ENCODE measurements at places on chromosomes 5 and 9. TPM values are rescaled to one million over a fixed set of nuclear protein-coding genes. Genes with fewer than 3 reads are reported as not detected.

DNA sequence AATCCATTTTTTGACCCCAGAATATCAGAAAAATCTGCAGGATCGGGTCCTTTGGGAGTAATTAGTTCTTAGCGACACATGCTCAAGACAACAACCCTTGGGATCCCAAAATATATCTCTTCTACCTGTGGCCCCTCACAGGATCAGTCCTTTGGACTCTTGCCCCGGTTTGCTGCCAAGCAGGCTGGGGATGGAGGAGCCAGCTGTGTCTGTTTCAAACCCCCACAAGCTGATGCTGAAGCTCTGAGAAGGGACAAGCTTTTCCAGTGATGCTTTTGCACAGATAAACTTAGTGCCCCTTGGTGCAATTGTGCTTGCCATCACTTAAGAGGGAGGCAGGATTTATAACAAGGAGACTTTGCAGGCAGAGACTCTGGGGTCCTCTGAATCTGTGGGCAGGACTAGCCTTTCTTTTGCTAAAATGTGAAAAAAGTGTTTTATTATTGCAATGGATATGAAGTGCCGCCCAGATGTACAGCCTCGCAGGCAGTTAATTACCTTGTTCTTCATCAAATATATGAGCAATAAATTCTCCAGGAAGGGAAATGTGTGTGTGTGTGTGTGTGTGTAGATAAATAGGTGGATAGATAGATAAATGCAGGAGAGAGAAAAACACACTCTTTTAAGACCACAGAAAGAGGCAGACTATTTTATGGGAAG lies 9.6 kb upstream of the LHX2 start:
- no peak for DNase-seq

- DNase-seq = no peak
Observed at GRCh38 chr9:21443849-21444625, 3.8 kb downstream of the IFNA1 start.

- DNase-seq = peak; percentile 88
Observed at GRCh38 chr5:134004626-134005416, at the start of gene VDAC1. Gene VDAC1, minus strand, starts transcription at chr5:134004975. Its CDS starts 11,963 bp downstream, at chr5:133993012.

- no peak for DNase-seq
Observed at GRCh38 chr5:54457094-54457862, 1.8 kb downstream of the HSPB3 start.

DNA sequence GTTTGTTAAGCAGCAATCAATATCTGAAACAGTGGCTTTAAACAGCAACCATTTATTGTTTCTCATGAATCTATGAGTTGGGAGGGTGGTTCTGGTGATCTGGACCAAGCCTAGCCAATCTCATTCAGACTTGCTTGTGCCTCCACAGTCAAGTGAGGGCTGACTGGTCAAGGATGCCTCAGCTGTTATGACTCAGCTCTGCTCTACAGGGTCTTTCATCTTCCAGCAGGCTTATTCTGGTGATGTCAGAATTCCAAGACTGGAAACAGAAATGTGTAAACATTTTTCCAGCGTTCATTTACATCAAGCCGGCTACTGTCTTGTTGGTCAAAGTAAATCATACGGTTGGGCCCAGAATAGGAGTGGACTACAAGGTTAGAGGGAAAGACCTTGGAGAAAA lies 2.5 kb upstream of the PIP5K1B start:
- DNase-seq = no peak

- DNase-seq = no peak
Observed at GRCh38 chr5:150461231-150461630, 11.7 kb upstream of the RPS14 start.

GRCh38 chr5:157271740-157272271 lies 5.9 kb downstream of the CYFIP2 start:
- DNase-seq = no peak

- no peak for DNase-seq
Observed at GRCh38 chr5:3105172-3105571, 353.7 kb upstream of the IRX2 start.

GRCh38 chr5:107518616-107519015 lies 152.1 kb downstream of the EFNA5 start:
- DNase-seq = no peak

GRCh38 chr9:90832261-90832660 lies 30.6 kb downstream of the SYK start:
- DNase-seq = no peak

DNA sequence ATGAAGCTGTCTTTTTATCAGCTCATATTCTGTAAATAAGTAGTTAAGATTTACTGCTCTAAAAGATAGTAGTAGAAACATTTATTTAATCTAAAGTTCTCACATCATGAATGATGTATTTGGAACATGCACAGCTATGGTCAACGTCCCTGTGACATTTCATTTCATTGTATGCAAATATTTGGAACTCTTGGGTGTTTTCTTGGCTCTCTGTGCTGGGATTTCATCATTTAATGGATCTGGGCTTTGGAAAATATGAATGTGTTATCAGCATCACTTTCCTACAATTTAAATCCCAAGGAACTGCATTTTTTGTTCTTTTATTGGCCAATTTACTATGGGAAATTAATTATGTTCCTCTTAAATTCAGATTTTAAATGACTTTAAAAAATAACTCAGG lies 462.9 kb downstream of the SEMA5A start:
- no peak for DNase-seq

GRCh38 chr9:68648971-68649370 lies 56.1 kb upstream of the PIP5K1B start:
- no peak for DNase-seq

GRCh38 chr9:4177970-4178758 lies 121.7 kb downstream of the GLIS3 start:
- no peak for DNase-seq

- DNase-seq = no peak
Observed at GRCh38 chr9:82601293-82601771, 461.6 kb downstream of the RASEF start.

GRCh38 chr5:53109443-53110127 lies at the start of gene MOCS2:
Gene MOCS2, minus strand, starts transcription at chr5:53109757. Its CDS starts 2,583 bp downstream, at chr5:53107174.
- peak; percentile 94 for DNase-seq

GRCh38 chr9:85208666-85209065 lies 533.1 kb downstream of the AGTPBP1 start:
- no peak for DNase-seq

GRCh38 chr9:96618209-96619123 lies 1.2 kb downstream of the CDC14B start:
- peak; percentile 77 for DNase-seq

- no peak for DNase-seq
Observed at GRCh38 chr5:139108063-139108824, 89.9 kb downstream of the SIL1 start.

- DNase-seq = no peak
Observed at GRCh38 chr5:152472083-152472482, 67.0 kb upstream of the NMUR2 start.

- DNase-seq = no peak
Observed at GRCh38 chr5:24381861-24382489, 262.8 kb downstream of the CDH10 start.

GRCh38 chr5:103801681-103802080 lies 239.1 kb upstream of the NUDT12 start:
- DNase-seq = no peak

DNA sequence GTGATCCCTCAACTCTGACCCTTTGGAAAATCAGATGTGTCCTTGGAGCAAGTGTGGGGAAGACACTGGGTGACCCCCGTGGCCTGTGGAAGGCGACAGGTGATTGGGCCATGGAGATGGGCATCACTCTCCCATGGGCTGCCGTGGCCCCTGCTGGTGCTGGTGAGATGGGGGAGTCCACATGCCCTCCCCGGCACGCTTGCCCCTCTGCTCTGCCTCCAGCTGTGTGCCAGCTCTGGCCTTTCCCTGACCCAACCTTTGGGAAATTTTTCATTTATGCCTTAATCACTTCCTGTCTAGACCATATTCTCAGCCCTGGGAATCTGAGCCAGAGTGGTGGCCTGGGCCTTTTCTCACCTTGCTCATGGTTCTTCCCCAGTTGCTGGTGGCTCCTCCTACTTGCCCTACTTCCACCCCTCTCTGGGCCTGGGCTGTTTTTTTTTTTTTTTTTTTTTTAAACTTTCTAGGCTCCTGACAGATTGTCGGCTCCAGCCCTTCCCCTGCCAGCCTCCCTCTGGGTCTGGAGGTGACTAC lies 56.6 kb downstream of the RGS3 start:
- DNase-seq = no peak

GRCh38 chr9:36318212-36318802 lies 60.1 kb upstream of the GNE start:
- no peak for DNase-seq

GRCh38 chr9:78207319-78207718 lies 28.6 kb upstream of the CEP78 start:
- DNase-seq = no peak

DNA sequence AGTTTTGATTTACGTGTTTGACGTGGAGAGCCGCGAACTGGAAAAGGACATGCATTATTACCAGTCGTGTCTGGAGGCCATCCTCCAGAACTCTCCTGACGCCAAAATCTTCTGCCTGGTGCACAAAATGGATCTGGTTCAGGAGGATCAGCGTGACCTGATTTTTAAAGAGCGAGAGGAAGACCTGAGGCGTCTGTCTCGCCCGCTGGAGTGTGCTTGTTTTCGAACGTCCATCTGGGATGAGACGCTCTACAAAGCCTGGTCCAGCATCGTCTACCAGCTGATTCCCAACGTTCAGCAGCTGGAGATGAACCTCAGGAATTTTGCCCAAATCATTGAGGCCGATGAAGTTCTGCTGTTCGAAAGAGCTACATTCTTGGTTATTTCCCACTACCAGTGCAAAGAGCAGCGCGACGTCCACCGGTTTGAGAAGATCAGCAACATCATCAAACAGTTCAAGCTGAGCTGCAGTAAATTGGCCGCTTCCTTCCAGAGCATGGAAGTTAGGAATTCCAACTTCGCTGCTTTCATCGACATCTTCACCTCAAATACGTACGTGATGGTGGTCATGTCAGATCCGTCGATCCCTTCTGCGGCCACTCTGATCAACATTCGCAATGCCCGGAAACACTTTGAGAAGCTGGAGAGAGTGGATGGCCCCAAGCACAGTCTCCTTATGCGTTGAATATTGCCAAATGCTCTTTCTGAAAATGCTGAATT lies 850 bp downstream of the RRAGA start:
- DNase-seq = no peak

- DNase-seq = no peak
Observed at GRCh38 chr9:86978413-86978812, 31.1 kb upstream of the GAS1 start.

GRCh38 chr5:115394531-115394930 lies 98.1 kb upstream of the CCDC112 start:
- no peak for DNase-seq

Gene VDAC1
- 426 TPM for total RNA-seq

Gene ARHGAP26
- total RNA-seq = 30.9 TPM

Gene TTC23L
- not detected for total RNA-seq

Gene ITGA2
- total RNA-seq = 0.92 TPM

Gene C9orf50
- total RNA-seq = not detected

Gene SLC34A1
- not detected for total RNA-seq

Gene POU4F3
- total RNA-seq = not detected

Gene NR3C1
- total RNA-seq = 52.4 TPM

Gene SLC6A18
- not detected for total RNA-seq

Gene TAF11L5
- not detected for total RNA-seq

Gene WWC1
- 10.7 TPM for total RNA-seq

Gene SKIC3
- 74.4 TPM for total RNA-seq

Gene GABBR2
- 0.77 TPM for total RNA-seq

Gene ARSI
- 0.25 TPM for total RNA-seq

Data from heart left ventricle (tissue), 16 donors.